Activated T-cell treated with anti-CD3 and anti-CD28 coated beads, Interleukin-2, amount 50 U/mL, for 72 hours (primary cell): ENCODE measurements at places on chromosomes 1 and 21.

GRCh38 chr1:218303176-218303879 lies 18.2 kb downstream of the RRP15 start:
- DNase-seq, result no peak
- H3K27ac ChIP-seq, result no peak overlapping the region
- no peaks in the 10 kb centered on the region for H3K27me3 ChIP-seq
- H3K4me1 ChIP-seq, result peaks cover 19% of the 10 kb centered on the region
- H3K4me3 ChIP-seq, result no peak overlapping the region

DNA sequence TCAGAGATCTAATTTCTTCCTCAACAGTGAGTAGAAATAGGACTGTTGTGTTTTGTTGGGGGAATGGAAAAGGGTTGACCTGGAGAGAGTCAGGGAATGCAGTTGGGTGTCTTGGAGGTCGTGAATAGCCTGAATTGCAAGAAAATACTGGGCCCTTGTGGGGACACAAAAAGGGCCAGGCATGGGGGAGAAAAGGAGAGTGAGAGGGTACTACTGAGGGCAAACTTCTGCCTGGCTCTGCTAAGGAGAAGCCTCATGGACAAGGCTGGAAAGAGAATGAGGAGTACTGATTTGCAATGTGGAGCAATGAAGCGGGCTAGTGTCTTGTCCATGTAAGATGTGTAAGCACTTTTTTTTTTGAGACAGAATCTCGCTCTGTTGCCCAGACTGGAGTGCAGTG lies 96.2 kb upstream of the IRF2BP2 start:
- DNase-seq, result no peak
- H3K4me3 ChIP-seq, result no peak overlapping the region
- H3K36me3 ChIP-seq, result no peaks in the 10 kb centered on the region
- H3K27ac ChIP-seq, result peak overlapping the region; percentile 31
- H3K4me1 ChIP-seq, result peaks cover 11% of the 10 kb centered on the region

- no peaks in the 10 kb centered on the region for H3K27me3 ChIP-seq
- H3K27ac ChIP-seq, result no peak overlapping the region
- H3K4me3 ChIP-seq, result no peak overlapping the region
These were observed 124.5 kb downstream of the GREM2 start for GRCh38 chr1:240487493-240487892.

DNA sequence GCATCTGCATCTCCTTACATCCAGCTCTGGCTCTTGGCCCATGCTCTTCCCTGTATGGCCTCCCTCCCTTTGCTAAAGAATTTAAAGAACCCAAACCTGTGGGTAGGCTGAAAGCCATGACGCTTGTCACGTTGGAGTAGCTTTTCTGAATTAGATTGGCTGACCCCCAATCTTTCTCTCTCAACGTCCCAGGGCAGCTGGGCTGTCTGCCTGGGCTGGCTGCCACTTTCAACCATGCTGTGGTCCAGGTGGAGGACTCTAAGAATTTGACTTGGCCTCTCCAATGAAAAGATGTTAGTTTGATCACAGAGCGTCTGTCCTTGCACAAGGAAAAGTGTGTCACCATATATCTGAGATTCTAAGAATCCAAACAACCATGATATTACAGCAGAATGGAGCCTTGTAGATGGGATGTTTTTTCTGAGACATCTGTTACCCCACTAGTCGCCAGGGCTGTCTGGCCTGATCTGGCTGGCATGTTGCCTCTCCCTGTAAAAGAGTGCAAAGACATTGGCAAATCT lies 6.5 kb upstream of the IGSF3 start:
- DNase-seq, result no peak
- H3K27ac ChIP-seq, result no peak overlapping the region
- no peaks in the 10 kb centered on the region for H3K36me3 ChIP-seq
- H3K27me3 ChIP-seq, result peaks cover 58% of the 10 kb centered on the region
- peaks cover 7% of the 10 kb centered on the region for H3K4me1 ChIP-seq

DNA sequence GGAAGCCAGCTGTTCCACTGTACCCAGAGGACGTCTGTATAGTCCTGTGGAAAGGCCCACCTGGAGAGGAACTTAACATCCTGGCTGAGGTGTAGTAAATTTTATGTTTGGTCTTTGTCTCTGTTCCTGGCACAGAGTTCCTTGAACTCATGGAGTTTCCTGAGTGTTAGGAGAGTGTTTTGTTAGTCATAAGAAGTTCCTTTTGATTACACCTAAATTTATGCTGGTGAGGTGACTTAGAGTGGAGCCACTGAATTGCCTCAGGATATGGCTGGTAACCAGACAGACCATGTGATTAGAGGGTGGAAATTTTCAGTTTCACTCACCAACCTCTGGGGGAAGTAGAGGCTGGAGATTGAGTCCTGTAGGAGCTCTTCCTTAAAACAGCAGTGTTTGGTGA lies 57.9 kb downstream of the RASAL2 start:
- no peaks in the 10 kb centered on the region for H3K4me1 ChIP-seq
- no peak overlapping the region for H3K4me3 ChIP-seq
- DNase-seq, result no peak
- H3K27me3 ChIP-seq, result no peaks in the 10 kb centered on the region
- no peaks in the 10 kb centered on the region for H3K36me3 ChIP-seq

- H3K27me3 ChIP-seq, result no peaks in the 10 kb centered on the region
- no peak for DNase-seq
- no peaks in the 10 kb centered on the region for H3K36me3 ChIP-seq
- H3K4me1 ChIP-seq, result peaks cover 13% of the 10 kb centered on the region
These were observed 138.2 kb downstream of the SDCCAG8 start for GRCh38 chr1:243394066-243394465.

GRCh38 chr21:28473530-28474220 lies 519.0 kb downstream of the LTN1 start:
- H3K4me3 ChIP-seq, result no peak overlapping the region
- H3K4me1 ChIP-seq, result peaks cover 5% of the 10 kb centered on the region
- DNase-seq, result no peak
- no peak overlapping the region for H3K27ac ChIP-seq
- no peaks in the 10 kb centered on the region for H3K27me3 ChIP-seq
- no peaks in the 10 kb centered on the region for H3K36me3 ChIP-seq

DNA sequence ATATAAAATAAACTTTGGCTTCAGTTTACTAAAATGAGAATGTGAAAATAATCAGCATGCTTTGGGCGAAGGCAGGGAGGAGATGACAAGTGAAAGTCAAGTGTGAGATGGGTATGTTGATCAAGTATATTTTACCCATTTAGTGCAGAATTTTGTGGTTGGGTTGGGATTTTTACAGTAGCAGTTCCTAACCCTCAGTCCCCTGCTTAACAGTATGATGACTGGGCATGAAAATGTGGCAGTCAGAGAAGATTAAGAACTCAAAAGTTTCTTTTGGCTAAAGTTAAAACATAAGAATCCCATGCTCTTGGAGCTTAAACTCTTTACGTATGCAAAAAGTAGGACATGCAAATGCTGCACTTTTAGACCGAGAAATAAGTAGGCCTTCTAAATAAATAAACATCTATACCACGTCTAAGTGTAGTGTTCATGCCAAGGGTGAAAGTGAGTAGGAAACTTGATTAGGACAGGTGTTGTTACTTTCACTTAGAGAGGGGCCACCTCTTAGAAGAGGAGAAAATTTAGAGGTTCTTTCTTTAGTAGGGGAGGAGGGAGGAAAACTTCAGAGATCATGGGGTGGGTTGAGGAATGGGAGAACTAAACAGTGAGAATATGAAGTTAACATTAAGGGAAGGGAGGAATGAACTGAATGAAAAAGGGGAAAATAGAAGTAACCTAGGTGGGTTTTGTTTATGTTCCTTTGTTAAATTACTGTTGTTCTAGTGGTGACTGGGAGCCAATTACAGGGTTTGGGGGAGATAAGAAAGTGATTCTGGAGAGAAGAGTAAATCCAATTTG lies 127.8 kb downstream of the OSBPL9 start:
- H3K36me3 ChIP-seq, result peaks cover 7% of the 10 kb centered on the region
- H3K4me3 ChIP-seq, result no peak overlapping the region
- peaks cover 29% of the 10 kb centered on the region for H3K4me1 ChIP-seq
- no peak overlapping the region for H3K27ac ChIP-seq

GRCh38 chr1:6601049-6601922 lies 1.4 kb downstream of the KLHL21 start:
- peaks cover 50% of the 10 kb centered on the region for H3K4me1 ChIP-seq
- peak overlapping the region; percentile 89 for H3K4me3 ChIP-seq
- peak overlapping the region; percentile 98 for H3K27ac ChIP-seq
- peak; percentile 93 for DNase-seq

GRCh38 chr21:43635436-43635835 lies 23.9 kb downstream of the HSF2BP start:
- no peaks in the 10 kb centered on the region for H3K27me3 ChIP-seq
- H3K36me3 ChIP-seq, result no peaks in the 10 kb centered on the region
- no peak for DNase-seq
- no peak overlapping the region for H3K4me3 ChIP-seq
- H3K4me1 ChIP-seq, result no peaks in the 10 kb centered on the region

GRCh38 chr1:43772978-43773377 lies 65.6 kb downstream of the ST3GAL3 start:
- no peak for DNase-seq
- H3K36me3 ChIP-seq, result peaks cover 7% of the 10 kb centered on the region
- H3K27me3 ChIP-seq, result no peaks in the 10 kb centered on the region
- H3K4me1 ChIP-seq, result peaks cover 19% of the 10 kb centered on the region

GRCh38 chr21:24870633-24871032 lies 736.6 kb downstream of the MRPL39 start:
- no peaks in the 10 kb centered on the region for H3K27me3 ChIP-seq
- no peak overlapping the region for H3K27ac ChIP-seq
- no peak for DNase-seq
- H3K36me3 ChIP-seq, result no peaks in the 10 kb centered on the region
- H3K4me3 ChIP-seq, result no peak overlapping the region

GRCh38 chr1:214658175-214658574 lies 55.2 kb downstream of the CENPF start:
- H3K4me3 ChIP-seq, result no peak overlapping the region
- DNase-seq, result no peak
- peaks cover 18% of the 10 kb centered on the region for H3K36me3 ChIP-seq
- no peaks in the 10 kb centered on the region for H3K4me1 ChIP-seq

DNA sequence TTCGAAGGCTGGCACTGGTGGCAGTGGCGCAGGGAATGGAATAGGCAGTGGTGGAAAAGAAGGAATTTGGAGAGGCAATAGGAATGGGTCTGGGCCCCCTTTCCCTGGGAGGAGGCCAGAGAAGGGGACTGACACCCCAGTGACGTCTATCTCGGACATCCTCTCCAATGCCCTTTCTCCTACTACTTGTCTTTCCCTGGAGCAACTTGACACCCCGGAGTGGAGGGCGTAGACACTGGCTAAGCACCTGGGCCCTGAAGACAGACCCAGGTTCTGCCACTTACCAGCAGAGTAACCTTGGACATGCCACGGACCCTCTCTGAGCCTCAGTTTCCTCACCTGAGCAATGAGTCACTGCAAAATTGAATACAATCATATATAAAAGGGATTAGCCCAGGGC lies 86.8 kb downstream of the CAMK2N1 start:
- no peaks in the 10 kb centered on the region for H3K36me3 ChIP-seq
- no peak for DNase-seq
- H3K27ac ChIP-seq, result no peak overlapping the region
- H3K27me3 ChIP-seq, result peaks cover 41% of the 10 kb centered on the region
- no peak overlapping the region for H3K4me3 ChIP-seq
- no peaks in the 10 kb centered on the region for H3K4me1 ChIP-seq

- peaks cover 50% of the 10 kb centered on the region for H3K27me3 ChIP-seq
- peaks cover 13% of the 10 kb centered on the region for H3K4me1 ChIP-seq
- H3K4me3 ChIP-seq, result no peak overlapping the region
- no peak overlapping the region for H3K27ac ChIP-seq
- no peaks in the 10 kb centered on the region for H3K36me3 ChIP-seq
These were observed 16.3 kb upstream of the CDK18 start for GRCh38 chr1:205488074-205488723.

DNA sequence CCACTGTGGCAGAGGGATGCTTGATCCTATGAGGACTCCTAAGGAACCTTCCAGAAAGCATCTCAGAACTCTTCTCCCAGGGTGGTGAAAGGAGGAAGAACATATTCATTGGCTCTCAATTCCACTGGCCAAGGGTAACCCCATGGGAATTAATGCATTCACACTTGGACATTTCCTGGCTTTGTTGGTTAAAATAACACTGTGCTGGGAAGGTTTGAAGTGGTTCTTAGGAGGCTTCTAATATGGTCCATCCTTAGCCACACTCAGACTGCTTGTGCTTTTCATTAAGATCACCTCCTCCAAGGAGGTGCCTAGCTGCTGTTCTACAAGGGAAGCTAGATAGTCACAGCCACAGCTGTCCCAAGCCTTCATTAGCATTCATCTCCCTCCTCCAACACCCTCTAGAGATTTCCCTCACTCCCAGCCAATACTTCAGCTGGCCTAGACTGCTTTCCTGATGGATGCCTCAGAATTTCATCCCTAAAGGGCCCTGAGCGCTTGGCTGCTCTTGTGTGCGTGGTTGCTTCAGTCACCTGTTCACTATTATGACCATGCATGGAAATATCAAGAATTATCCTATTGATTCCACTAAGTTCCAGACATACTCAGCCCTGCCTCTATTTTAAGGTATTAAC lies 544.4 kb downstream of the PLPP3 start:
- H3K4me3 ChIP-seq, result no peak overlapping the region
- no peak for DNase-seq
- no peaks in the 10 kb centered on the region for H3K27me3 ChIP-seq
- H3K36me3 ChIP-seq, result no peaks in the 10 kb centered on the region
- H3K27ac ChIP-seq, result no peak overlapping the region

- H3K4me3 ChIP-seq, result peak overlapping the region; percentile 79
- H3K27ac ChIP-seq, result no peak overlapping the region
- DNase-seq, result peak; percentile 38
- H3K27me3 ChIP-seq, result peaks cover 43% of the 10 kb centered on the region
These were observed 1.9 kb downstream of the EFNA3 start for GRCh38 chr1:155080312-155081228.

GRCh38 chr1:60898987-60899386 lies 183.4 kb upstream of the NFIA start:
- H3K27ac ChIP-seq, result peak overlapping the region; percentile 22
- peak; percentile 50 for DNase-seq
- no peaks in the 10 kb centered on the region for H3K36me3 ChIP-seq
- no peak overlapping the region for H3K4me3 ChIP-seq
- peaks cover 23% of the 10 kb centered on the region for H3K27me3 ChIP-seq
- H3K4me1 ChIP-seq, result peaks cover 11% of the 10 kb centered on the region

DNA sequence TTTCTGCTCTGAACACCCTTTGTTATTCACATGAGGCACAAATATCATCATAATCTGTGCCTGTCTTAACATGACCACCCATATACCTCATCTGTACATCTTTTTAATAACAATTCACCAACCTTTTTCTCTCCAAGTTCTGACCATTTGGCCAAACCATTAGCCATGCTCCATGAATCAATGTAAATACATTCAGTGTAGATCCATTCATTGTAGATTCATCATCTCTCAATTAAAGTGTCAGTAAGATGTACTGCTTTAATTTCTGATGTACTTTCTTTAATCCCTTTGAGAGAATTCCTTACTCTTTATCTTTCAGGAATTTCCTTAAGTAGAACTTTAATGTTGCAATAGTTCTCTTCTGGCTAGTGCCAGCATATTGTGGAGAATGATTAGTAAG lies 126.2 kb upstream of the LRRC7 start:
- H3K4me1 ChIP-seq, result no peaks in the 10 kb centered on the region
- DNase-seq, result no peak
- H3K36me3 ChIP-seq, result no peaks in the 10 kb centered on the region
- no peak overlapping the region for H3K4me3 ChIP-seq
- H3K27me3 ChIP-seq, result no peaks in the 10 kb centered on the region

- H3K27ac ChIP-seq, result no peak overlapping the region
- H3K27me3 ChIP-seq, result peaks cover 12% of the 10 kb centered on the region
- H3K36me3 ChIP-seq, result no peaks in the 10 kb centered on the region
These were observed 6.2 kb upstream of the MIXL1 start for GRCh38 chr1:226217273-226217672.
